ENCODE measurements at places on chromosomes 1 and 21.
A peak's percentile ranks its signal among the peaks of the same experiment; 100 is the strongest.

DNA sequence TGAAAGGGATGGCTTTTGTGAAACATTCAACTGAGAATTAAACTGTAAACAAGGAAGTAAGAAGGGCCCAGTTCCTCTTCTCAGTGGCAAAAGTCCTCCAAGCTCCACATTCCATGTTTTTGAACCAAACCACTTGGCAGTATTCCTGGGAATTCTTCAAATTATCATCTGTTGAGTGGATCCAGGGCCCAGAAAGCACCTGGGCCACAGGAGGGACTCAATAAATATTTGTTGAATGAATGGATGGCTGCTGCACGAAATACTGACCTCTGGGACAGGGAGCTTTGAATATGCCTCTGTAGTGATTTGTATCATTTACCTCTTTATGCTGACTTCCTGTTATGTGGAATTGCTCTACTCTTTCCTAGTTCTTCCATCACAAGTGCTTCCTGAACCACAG lies 4.7 kb downstream of the SLC35F3 start:
- no peak for DNase-seq

DNA sequence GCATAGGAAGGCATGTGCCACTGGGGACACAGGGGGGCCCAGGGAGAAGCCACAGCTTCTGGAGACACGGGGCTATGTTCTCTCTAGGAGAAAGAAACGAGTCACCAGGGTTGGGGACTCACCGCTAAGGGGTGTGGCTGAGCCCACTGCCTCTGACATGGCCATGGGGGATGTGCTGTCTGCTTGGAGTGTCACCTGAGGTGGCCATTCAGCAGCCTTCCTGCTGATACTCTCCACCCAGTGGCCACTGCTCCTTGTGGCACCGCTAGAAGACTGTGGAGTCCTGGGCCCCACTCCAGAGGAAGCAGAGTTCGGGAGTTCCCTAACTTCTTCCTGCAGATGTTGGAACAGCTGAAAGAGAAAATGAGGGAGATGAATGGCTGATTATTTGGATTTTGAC lies 91.2 kb upstream of the SLC45A1 start:
- no peak for DNase-seq

- peak; percentile 97 for DNase-seq
These were observed 32.4 kb downstream of the EIF2D start for GRCh38 chr1:206579747-206580437.

DNA sequence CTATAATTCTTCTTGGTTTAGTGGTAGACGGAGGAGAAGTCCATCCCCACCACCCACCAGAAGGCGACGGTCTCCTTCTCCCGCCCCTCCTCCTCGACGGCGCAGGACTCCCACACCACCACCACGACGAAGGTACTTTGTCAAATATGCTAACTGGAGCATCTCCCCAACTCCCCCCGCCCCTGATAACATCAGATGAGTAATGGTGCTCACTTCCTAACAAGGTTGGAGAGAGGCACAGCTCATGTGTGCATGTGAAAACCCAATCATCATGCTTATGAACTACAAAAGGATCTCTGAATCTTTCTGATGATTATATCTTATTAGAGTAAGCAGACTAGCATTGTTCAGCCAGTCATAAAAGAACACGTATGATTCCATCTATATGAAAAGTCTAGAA lies 23.7 kb downstream of the SRRM1 start:
- DNase-seq, result no peak

DNA sequence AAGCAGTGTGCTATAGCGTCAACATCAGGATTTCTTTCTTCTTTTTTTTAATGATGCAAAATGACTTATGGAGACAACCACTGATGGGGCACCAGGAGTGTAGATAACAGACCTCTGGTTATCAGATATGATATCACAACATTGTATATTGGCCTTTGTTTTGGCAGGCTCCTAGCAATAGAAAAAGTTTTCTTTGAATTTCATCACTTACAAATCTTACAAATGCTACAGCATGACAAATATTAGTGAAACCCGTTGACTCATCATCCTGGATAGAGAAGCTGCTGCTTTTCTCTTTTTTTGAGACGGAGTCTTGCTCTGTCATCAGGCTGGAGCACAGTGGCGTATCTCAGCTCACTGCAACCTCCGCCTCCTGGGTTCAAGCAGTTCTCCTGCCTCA lies 92.9 kb downstream of the LTN1 start:
- DNase-seq, result peak; percentile 20

DNA sequence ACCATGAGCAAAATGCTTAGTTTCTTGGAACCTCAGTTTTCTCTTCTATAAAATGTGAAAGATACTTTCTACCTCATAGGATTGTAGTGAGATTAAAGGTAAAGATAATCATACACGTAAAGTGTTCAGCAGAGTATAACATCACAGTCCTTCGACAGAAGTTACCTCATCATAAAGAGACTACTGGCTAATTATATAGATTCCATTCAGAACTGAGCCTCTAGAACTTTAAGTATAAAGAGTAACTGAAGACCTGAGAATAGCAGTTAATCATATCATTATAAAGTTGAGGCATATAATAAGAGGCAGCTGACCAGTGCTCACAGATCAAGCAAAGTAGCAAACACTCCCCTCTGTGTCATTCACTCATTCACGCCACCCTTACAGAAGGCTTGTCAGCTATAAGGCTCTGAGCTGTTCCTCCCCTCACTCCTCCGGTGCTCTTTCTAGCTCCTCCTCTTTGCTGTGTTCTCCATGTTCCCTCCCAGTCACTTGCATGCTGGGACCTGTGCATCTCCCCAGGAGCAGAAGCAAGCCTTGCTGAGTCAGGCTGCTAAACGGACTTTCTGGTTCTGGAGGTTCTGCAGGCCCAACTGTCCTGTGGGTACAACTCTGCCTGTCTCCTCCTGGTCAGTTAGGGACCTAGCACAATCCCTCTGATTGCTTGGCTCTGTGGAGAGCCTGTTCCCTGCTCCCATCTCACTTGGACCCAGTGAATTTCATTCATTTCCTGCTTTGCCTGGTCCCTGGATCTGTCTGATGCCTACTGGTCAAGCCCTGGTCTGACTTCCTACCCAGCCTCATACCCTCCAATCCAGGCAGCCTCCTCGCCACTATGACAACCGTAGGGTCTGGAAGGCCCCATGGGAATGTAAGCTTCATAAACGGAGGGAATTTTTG lies 28.3 kb upstream of the LY9 start:
- no peak for DNase-seq

DNA sequence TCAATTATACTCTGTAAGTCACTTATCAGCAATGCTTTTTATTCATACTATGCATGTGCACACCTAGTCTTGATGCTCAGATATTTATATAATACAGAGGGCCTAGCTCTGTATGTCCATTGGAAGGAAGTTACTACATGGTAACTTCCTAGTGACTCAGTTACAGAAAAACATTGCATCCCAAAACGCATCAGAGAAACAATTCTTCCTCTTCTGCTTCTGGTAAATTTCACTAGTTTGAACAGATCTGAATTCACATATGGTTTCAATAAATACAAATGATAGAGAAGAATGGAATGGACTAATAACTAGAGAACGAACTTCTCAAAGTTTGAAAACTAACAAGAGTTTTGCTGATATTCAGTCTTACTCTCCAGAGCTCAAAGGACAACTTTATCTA lies 811.3 kb upstream of the ADGRL2 start:
- DNase-seq, result no peak

GRCh38 chr1:92872719-92873118 lies 40.9 kb downstream of the RPL5 start:
- DNase-seq, result no peak

DNA sequence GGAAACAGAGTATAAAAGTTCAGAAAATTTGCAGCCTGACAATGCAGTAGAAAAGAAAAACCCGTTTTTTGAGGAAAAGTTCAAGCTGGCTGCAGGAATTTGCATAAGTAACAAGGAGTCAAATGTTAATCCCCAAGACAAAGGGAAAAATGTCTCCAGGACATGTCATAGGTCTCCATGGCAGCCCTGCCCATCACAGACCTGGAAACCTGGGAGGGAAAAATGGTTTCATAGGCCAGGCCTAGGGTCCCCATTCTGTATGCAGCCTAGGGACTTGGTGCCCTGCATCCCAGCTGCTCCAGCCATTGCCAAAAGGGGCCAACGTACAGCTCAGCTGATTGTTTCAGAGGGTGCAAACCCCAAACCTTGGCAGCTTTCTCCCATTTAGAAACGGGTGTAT lies 3.6 kb upstream of the KCNT2 start:
- DNase-seq, result no peak

DNA sequence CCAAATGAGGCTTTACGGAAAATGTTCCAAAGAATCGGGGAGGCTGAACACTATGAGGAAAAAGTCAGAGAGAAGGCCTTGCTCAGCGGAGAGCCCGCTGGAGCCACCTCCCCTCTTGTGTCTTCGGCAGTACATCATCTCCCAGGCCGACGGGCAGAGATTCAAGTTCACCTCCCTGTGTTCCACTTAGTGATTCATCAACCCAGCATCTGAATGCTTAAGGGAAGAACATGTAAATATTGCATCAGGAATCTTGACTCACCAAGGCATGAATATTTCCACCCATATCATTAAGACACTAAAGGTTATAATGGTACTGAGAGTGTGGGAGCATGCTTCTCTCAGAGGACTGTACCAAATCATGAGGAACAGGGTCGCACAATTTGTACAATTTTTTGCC lies 172.5 kb downstream of the ST6GALNAC5 start:
- no peak for DNase-seq

DNA sequence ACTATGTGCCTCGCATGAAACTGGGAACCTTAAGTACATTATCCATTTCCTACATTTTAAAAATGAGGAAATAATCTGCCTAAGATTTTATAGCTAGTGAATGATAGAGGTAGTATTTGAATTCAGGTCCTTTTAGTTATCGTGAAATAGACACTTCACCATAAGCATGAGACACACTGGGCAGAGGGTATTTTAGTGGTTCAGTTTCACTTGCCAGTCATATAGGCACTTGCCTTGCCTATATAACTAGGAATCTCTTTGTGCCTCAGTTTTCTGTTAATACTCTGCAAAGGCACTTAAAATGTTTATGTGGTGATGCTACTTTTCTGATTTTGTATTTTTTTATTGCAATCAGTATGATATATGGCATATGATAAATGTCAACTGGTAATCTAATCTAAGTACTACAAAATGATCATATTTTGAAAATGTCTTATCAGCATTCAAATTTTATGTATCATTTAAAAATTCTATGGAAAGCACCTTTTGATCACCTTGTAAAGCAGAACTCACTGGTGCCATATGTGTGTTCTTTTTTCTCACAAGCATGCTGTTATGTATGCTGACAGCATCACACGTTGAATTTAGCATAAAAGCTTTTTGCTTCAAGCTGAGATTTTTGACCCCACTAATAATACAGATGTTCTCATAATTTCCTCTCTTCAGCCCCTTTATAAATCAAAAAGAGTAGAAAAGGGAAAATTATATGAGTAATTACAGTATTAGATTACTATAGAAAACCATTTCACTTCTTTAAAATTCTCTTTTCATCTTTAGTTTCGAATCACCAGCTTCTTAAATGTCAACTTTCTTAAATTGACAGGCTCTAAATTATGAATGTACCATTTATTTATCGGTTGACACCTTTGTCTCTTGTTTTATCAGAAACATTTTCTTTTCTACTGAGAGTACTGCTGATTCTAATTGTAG lies 52.6 kb downstream of the RPS6KC1 start:
- no peak for DNase-seq

- peak; percentile 22 for DNase-seq
These were observed 7.8 kb downstream of the ABCD3 start for GRCh38 chr1:94425821-94426484.

GRCh38 chr1:180281490-180281889 lies 51.4 kb downstream of the LHX4 start:
- no peak for DNase-seq

- peak; percentile 56 for DNase-seq
These were observed 69.8 kb downstream of the LRIG2 start for GRCh38 chr1:113142791-113143190.

DNA sequence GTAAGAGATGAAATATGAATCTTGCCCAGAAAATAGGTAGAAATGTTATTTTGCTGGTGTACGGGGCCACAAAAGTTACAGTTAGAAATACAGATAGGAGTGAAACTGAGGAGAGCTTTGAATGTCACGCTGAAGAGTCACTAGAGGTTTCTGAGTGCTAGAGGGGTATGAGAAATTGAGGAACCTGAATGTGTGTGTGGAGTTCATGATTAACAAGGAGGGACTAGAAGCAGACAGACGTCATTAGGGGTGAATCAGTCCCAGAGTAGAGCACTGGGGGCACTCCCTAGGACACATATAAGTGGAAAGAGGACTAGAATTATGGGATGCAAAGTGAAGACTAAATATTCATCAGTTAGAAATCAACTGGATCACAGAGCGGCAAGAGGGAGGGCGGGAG lies 188.9 kb upstream of the MAP1LC3C start:
- peak; percentile 27 for DNase-seq

- no peak for DNase-seq
These were observed 595 bp downstream of the GABRD start for GRCh38 chr1:2019571-2020309.

GRCh38 chr1:84855168-84855567 lies 37.8 kb downstream of the LPAR3 start:
- no peak for DNase-seq

GRCh38 chr1:93692026-93692425 lies 10.4 kb upstream of the BCAR3 start:
- peak; percentile 41 for DNase-seq
